Naive thymus-derived CD4-positive, alpha-beta T cell (primary cell): ENCODE measurements at places on chromosomes 1 and 21.

DNA sequence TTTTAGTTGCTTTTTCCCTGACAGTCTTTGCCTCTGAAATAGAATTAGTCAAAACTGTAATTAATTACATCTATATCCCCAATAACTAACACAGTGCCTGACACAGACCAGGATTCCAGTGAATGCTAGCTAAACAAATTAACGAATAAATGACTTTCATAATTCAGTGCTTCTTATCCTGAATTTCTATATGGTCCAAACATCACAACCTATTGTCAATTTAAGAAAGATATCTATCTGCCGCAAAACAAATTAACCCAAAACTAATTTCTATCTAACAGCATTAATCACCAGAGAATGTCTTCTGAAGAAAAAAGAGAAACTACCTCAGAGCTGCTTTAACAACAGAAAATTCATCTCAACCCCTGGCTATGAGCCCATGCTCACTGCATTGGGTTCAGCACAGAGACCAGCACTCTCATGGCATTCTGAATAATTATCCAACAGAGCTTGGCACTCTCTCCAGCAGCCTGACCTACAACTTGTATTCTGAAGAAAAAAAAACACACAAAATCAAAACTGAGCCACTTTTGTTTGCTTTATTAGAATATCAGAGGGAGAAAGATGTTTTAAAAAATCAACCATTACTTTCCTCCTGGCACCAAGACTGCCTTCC lies 547.3 kb upstream of the BEND5 start:
- no peak for DNase-seq

DNA sequence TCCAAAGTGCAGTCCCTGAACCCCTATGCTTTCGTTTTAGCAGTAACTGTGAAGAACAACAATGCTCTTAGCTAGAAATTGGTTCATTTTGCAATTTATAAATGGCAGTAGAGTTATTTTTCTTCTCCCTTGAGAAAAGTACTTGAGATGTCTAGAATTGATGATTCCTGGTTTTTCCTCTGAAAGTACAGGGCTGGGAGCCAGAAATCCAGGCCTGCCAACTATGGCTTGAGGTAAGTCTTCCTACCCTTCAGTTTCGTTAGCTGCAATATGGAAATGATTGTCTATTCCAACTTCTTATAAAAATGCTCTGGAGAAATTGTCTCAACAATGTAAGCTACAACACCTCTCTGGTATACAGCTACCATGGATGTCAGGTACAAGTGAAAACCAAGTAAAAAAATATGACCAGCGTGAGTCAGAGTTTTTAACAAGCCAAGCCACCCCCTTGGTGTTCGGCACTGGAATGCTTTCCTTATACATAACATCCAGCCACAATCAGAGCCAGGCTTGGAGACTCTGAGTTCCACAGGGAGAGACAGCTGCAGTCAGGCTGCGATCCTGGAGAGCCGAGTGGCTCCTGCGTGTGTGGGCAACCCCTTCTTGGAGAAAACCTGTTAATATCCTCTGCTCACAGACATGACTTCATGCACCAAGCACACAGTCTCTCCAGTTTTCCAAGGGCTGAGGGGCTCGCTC lies 22.0 kb downstream of the TSPAN2 start:
- DNase-seq: no peak

- no peak for DNase-seq
Measured at GRCh38 chr1:178594133-178594532, 81.2 kb downstream of the TEX35 start.

DNA sequence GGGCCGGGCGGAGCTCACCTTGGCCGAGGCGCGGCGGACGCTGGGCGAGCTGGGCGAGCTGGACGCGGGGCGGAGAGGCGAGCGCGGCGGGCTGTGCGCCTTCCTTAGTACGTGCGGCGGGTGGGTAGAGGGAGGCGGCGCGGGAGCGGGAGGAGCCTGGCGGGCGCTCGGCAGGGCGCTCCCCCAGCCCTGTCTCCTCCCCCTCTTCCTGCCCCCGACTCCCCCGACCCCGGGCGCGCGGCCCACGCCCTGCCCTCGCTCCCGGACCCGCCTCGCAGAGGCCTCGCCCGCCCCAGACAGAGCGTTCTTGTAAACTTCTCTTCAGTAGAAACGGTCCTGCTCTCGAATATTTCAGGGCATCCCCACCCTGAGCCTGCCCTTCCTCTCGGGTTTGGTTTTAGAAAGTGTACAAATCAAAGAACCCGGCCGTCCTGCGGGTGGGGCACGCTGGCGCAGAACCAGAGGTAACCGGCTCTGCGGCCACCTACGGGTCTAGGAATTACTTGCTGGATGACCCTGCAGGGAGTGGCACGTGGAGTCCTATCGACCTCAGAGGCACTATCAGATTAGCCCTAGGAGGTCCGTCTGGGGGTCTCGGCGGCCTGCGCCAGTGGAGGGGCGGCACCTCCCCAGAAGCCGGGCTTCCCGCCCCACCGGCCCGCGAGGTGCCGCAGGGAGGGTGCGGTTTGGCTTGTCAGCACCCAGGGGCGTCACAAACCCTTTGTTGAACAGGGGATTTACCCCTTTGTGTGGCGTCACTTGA lies at the start of gene S100A10:
Gene S100A10, minus strand, starts transcription at position 126 of the 763 bp plus-strand sequence. CDS start 7,629 bp downstream, outside the sequence.
- DNase-seq: peak; percentile 81

- peak; percentile 22 for DNase-seq
Measured at GRCh38 chr21:18499761-18500376, 96.3 kb upstream of the TMPRSS15 start.

- DNase-seq: no peak
Measured at GRCh38 chr1:114104949-114105348, 48.7 kb downstream of the SYT6 start.

- DNase-seq: no peak
Measured at GRCh38 chr1:151134396-151134795, 12.0 kb downstream of the SEMA6C start.

DNA sequence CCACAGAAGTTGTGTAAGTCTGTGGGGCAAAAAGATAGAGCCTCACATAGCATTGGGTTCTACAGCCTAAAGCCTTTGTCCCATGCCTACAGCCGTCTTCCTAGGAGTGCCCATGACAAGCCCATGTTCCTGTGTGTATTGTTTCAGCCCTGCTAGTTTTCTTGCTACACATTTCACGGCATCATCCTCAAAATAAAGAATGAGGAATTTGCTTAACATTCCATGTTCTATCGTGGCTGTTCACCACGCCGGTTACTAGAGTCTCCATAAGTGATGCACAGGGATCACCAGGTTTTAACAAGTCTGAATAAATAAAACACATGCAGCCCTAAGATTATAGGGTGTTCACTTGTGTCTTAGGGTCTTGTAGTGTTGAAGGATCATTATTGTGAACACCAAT lies 87.4 kb upstream of the NGF start:
- DNase-seq: no peak

- no peak for DNase-seq
Measured at GRCh38 chr21:43195121-43196021, 26.6 kb downstream of the CRYAA start.
